Activated T-helper 9 cell treated with anti-CD3 and anti-CD28 coated beads, Interleukin-2, amount 50 U/mL, for 16 hours (primary cell): ENCODE measurements at places on chromosomes 12 and 14.

DNA sequence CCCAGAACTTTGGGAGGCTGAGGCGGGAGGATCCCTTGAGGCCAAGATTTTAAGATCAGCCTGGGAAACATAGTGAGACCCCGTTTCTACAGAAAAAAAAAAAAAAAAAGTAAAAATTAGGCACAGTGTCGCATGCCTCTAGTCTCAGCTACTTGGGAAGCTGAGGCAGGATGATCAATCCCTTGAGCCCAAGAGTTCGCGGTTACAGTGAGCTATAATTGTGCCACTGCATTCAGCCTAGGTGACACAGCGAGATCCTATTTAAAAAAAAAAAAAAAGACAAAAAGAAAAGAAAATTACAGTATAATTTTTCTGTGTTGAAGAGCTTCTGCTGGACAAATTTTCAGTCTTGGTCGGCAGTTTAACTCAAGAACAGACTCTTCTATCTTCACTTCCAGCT lies 133.9 kb upstream of the FGD4 start:
- DNase-seq = no peak

- no peak for DNase-seq
Measured at GRCh38 chr12:46459861-46460545, 87.4 kb upstream of the SLC38A2 start.

GRCh38 chr12:111353603-111354295 lies 15.1 kb downstream of the PHETA1 start:
- DNase-seq = no peak

- DNase-seq = no peak
Measured at GRCh38 chr14:101395779-101396178, 165.5 kb upstream of the DIO3 start.

DNA sequence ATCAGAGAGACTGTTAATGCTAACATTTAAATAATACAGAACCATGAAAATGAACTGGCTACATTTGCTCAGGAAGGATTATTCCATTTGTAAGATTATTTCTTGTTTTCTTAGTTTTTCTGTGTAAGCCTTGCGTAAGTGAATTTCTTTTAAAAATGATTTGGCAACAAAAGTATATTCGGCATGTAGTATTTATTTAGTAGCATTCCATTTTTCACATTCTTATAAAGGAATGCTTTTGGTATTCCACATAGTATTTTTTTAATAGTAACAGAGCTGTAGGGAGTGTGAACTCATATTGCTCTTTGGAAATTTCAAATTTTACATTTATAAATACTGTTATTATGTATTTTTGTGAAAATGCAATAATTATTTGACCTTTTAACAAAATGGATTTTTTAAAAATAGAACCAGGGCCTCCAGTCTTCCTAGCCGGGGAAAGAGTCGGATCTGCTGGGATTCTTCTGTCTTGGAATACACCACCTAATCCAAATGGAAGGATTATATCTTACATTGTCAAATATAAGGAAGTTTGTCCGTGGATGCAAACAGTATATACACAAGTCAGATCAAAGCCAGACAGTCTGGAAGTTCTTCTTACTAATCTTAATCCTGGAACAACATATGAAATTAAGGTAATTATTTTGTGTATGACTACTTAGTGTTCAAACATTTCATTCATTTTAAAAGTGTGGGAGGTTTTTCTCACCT lies 1.2 kb downstream of the PTPRQ start:
- no peak for DNase-seq

- DNase-seq = no peak
Measured at GRCh38 chr14:103568952-103569351, 6.2 kb downstream of the COA8 start.

DNA sequence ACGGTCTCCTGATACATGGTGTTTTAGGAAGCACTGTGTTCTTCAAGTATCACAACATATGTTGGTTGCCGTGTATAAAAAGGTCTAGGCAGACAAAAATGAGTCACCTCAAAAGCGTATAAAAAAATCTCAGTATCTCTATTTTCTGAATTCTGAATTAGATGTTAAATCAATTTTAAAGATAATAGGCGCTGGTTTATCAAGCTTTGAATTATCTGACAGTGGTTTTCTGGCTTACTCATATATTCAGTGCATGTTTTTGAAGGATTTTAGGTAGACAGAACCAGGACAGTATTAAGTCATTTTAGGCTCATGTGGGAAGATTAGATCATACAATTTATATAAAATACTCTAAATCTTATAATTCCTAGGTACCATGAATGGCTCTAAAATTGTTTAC lies 110.8 kb downstream of the TMTC2 start:
- DNase-seq = no peak

- no peak for DNase-seq
Measured at GRCh38 chr14:23532658-23533057, 18.9 kb downstream of the ZFHX2 start.

- no peak for DNase-seq
Measured at GRCh38 chr14:30283822-30284446, 275.0 kb upstream of the G2E3 start.

- DNase-seq = no peak
Measured at GRCh38 chr14:48792376-48793024, 793.7 kb downstream of the RPS29 start.

DNA sequence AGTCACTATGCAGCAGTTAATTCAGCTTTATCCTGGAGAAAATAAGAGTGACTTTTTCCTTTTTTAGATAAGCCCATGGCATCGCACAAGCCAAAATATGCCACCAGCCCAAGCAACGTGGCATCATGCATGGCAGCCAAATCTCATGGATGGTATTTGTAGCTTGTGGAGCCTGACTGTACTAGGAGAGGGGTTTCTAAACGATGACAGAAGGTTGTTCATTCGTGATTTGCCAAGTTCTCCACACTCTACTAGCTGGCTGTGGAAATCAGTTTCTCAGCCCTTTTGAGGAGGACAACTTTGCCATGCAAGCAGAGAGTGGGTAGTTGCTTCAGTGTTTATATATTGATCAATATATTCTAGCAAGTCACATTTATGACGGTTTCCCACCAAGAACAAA lies 41.4 kb upstream of the ATXN2 start:
- DNase-seq = no peak

GRCh38 chr12:130433411-130433810 lies 95.7 kb downstream of the PIWIL1 start:
- no peak for DNase-seq
